Myocyte (in vitro differentiated cells): ENCODE measurements at places on chromosomes 11 and 22.

GRCh38 chr11:623999-624704, 603 bp downstream of the CDHR5 start:
- no peak for DNase-seq

GRCh38 chr11:27857014-27857413, 156.8 kb upstream of the BDNF start:
- no peak for DNase-seq

GRCh38 chr22:40463683-40464082, 93.3 kb downstream of the SGSM3 start:
- DNase-seq: no peak

GRCh38 chr11:128789497-128790150, 77.5 kb downstream of the KCNJ1 start:
- no peak for DNase-seq

DNA sequence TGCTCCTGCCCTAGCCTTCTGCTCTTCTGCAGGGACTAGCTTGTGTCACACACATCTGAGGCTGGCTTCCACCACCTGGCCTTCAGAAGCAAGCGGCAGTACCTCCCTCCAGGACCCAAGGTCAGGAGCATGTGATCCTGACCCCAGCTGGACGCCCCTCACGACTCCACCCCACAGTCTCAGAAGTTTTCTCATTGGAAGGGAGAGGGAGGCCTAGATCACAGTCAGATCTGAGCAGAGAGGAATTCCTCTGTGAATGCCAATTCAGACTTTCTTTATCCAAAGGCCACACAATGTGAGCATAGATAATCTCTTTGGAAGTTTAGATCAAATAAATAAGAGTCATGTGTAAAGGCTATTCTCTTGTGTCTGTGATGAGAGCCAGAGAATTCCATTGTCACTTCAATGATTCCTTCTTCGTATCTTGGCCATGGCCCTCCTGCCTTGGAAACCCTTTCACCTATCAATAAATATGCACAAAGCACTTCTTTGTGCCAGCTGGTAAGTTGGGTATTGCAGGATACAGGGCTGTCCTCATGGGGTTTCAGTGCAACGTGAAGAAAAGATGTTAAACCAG, 142.9 kb downstream of the SNX19 start:
- no peak for DNase-seq

GRCh38 chr11:69377029-69377952, 83.3 kb downstream of the MYEOV start:
- no peak for DNase-seq

DNA sequence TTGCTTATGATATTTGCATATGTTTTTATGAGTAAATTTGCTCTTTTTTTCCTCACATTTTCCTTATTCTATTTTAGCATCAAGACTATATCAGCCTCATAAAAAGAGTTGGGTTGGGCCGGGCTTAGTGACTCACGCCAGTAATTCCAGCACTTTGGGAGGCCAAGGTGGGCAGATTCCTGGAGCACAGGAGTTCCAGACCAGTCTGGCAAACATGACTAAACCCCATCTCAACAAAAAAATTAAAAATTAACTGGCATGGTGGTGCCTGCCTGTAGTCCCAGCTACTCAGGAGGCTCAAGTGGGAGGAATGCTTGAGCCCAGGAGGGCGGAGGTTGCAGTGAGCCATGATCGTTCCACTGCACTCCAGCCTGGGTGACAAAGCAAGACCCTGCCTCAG, 148.8 kb upstream of the ANO5 start:
- no peak for DNase-seq

DNA sequence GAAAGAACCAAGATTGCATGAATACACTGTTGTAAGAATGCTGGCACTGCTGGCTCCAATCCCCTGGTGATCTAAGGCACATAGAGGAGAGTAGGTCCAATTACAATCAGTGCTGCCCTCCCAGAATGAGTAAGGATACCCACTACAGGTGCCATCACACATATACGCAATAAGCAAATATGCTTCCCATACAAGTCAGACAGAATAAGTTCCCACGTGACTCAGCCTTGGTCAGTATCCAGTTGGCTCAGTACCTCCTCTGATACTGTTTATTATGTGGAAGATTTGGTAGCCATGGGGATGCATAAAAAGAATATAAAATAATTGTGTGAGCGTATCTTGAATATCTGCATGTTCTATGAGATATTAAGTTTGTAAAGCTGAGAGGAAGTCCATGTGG, 8.9 kb upstream of the OR2D3 start:
- peak; percentile 2 for DNase-seq

DNA sequence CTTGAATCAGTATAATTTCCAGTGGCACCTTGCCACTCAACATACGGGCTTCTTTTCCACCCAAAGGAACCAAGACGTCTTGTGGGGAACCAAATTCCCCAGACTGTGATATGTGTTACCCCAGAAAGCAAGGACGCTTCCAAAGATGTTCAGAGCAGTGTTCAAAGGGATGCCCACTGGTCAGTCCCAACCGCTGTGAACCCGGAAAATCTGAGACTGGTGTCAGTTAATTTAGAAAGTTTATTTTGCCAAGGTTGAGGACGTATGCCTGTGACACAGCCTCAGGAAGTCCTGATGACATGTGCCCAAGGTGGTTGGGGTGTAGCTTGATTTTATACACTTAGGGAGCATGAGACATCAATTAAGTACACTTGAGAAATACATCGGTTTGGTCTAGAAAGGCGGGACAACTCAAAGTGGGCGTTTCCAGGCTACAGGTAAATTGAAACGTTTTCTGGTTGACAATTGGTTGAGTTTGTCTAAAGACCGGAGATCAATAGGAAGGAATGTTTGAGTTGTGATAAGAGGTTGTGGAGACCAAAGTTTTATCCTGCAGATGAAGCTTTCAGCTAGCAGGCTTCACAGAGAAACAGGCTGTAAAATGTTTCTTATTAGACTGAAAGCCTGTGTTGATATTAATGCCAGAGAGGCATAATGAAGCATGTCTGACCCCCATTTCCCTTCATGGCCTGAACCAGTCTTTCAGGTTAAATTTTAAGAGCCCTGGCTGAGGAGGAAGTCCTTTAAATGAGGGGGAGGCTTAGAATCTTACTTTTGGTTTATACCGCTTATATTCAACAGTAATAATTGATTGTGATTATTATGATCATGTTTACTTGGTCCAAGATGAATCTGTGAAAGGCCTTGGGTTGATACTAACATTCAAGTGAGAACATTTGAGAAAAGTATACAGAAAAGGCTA, 6.8 kb downstream of the APOL3 start:
- DNase-seq: no peak

GRCh38 chr11:73980001-73980961, 2.4 kb downstream of the UCP2 start:
- DNase-seq: peak; percentile 79

- DNase-seq: no peak
Measured at GRCh38 chr11:75041263-75041662, 52.5 kb downstream of the NEU3 start.

DNA sequence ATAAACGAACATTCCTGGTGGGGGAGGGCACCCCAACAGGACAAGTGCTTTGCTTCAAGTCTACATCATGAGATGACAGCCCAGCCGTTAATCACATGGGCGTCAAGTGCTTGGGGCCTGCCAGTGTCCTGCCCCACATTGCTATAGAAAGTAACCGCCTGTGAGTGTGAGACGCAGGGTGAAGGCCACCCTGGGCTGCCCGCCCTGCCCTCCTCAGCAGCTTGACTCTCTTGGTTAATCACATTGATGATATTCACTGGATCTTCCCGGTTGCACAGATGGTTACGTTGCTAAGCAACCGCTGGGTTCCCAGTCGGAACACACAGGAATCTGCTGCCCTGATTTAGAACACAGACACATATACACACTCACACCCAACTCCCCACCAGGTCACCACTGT, 79.3 kb downstream of the CTTN start:
- DNase-seq: peak; percentile 36

GRCh38 chr11:65412271-65413076, 10.1 kb upstream of the NEAT1 start:
- DNase-seq: no peak

- peak; percentile 1 for DNase-seq
Measured at GRCh38 chr11:60130496-60130895, 42.0 kb downstream of the MS4A2 start.

DNA sequence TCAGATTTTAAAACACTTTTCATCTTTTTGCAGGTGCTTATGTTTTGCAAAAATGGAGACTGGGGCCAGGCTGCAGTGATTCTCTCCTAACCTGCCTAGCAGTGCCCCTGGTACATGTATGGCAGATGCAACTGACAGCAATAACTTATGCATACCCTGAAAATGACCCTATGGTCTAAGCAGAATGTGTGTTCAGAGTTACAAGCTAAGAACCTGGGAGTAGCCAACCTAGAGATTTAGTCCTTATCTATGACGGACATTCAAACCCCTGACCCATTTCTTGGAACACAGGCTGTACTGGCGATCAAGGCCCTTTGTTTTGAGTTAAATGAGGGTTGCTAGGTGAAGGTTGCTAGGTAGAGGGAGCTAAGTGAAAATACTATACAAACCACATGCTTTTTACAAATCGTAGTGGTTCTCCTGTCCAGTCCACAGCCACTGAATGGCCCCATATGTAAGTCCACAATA, 184.9 kb upstream of the SESN3 start:
- no peak for DNase-seq

- no peak for DNase-seq
Measured at GRCh38 chr22:23609983-23610781, 21.9 kb downstream of the DRICH1 start.

DNA sequence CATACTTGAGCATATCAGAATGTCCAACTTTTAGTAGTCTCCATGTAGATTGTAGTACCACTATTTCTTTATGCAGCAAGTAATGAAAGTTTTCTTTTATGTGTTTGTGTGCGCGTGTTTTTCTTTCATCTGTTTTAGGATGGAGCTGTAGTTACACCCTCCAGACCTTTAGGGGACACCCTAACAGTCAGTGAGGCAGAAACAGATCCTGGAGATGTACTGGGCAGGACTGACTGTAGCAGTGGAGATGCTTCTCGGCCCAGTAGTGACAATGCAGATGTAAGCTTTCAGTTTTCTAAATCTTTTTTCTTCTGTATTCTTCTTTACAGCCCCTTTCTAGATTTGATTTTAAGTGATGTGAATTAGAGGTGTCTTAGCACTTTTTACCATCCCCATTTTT, 79.9 kb upstream of the GRIK4 start:
- peak; percentile 85 for DNase-seq

DNA sequence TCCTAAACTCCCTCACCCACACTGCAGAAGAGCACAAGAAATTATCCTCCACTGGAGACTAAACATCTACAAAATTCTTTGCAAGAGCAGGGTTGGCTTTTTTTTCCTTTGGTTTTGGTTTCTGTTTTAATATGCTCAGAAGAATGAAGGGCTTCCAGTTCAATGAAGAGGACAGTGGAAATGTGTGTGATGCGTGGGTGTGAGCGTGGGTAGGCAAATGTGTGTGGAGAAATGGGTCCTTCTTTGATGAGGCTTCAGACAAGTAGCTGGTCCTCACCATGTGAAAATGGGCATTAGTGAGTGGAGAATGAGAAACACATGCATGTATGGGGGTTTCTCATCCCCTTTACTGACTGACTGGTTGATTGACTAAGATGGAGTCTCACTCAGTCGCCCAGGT, 263.3 kb upstream of the SYN3 start:
- DNase-seq: no peak

- peak; percentile 39 for DNase-seq
Measured at GRCh38 chr22:19197997-19198865, 19.7 kb upstream of the SLC25A1 start.

DNA sequence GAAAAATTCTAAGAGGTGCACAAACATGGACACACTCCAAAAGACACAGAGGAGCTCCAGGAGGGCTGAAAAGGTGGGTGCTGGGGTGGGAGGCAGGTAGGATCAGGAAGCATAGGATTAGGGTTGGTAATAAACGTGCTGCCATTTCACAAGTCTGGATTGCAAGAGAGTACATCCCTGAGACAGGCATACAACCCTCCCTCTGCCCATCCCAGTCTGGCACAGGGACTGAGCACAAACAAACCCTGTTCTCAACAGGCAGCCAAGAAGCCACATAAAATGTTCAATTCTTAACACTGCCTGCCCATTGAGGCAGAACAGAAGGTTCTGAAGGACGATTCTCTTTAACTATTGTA, 18.5 kb downstream of the SLC35F2 start:
- no peak for DNase-seq

DNA sequence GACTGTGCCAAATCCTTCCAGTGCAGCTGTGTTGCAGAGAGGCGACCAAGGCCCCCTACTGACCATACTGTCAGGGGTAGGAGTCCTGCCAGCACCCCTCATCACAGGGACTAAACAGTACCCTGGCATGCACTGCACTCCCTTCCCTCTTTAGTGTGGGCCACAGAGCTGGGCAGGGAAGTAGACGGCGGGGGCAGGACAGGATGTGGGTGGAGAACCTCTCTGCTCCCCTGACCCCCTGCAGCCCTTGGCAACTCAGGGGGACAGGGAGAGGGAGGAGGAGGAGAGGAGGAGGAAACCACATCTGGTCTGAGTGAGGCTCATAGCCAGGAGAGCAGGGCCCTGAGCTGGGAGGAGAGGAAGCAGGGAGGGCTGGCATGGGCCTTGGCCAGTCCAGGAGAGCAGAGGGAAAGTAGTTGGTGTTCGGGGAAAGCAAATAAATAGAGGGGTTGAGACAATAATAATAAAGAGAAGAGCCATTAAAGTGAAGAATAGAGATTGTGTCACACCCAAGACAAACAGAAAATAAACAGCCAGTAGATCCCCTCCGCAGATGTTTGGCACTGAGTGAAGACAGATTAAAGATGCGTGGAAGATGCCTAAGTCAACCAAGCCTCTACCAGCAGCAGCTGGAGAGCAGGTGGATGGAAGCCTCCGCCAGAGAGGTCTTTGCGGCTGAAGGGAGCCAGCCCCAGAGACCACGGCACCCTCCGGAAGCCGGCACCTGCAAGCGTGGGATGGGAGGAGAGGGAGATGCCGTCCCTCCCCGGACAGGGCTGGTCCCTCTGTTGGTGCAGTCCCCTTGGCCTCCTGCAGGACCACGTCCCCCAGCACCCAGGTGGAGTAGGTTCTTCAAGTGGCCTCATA, 61.5 kb downstream of the RPUSD4 start:
- peak; percentile 54 for DNase-seq

GRCh38 chr11:64762674-64763525, 3.1 kb upstream of the PYGM start:
- no peak for DNase-seq

DNA sequence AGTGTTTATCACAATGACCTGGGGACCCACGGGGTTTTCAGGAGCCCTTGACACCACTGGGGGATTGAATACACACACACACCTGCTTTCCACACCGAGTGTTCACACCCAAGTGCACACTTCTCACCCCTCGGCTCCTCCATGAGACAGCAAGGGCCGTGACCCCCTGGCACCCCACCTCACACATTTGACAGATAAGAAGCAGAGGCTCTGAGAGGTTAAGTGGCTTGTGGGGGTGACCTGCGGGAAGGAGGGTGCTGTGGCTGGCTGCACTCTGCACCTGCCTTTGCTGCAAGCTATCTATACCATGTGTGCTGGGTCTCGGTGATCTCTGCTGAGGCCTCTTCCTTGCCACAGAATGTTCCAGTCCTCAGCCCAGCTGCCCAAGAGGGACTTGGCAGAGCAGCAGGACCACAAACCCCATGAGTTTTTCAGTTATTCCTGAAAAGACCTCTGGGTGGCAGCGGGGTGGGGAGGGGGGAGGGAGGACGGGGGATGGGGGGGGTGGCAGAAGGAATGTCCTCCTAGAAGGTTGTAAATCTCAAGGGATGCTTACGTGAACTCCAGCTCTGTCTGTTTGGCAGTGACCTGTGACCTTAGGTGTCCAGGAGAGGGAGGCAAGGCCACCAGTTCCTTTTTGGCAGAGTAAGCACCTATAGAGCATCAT, 47.9 kb upstream of the RFPL3 start:
- DNase-seq: peak; percentile 7

GRCh38 chr11:13889552-13890249, 72.8 kb upstream of the SPON1 start:
- no peak for DNase-seq
